ENCODE measurements at places on chromosomes 1 and 21.

- DNase-seq = no peak
Measured at GRCh38 chr1:74412244-74412643, 100.2 kb downstream of the LRRC53 start.

DNA sequence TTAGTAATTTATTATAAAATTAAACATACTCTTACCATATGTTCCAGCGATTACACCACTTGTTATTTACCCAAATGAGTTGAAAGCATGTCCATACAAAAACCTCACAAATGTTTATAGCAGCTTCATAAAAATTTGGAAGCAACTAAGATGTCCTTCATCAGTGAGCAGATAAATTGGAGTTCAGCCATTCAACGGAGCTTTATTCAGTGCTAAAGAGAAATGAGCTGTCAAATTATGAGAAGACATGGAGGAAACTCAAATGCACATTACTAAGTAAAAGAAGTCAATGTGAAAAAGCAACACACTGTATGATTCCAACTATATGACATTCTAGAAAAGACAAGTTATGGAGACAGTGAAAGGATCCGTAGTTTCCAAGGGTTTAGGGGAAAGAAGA is 606.7 kb upstream of the TMPRSS15 start:
- no peak for DNase-seq

- no peak for DNase-seq
Measured at GRCh38 chr21:46017695-46018094, 36.1 kb downstream of the COL6A1 start.

- no peak for DNase-seq
Measured at GRCh38 chr1:65719391-65719790, 73.3 kb upstream of the PDE4B start.

DNA sequence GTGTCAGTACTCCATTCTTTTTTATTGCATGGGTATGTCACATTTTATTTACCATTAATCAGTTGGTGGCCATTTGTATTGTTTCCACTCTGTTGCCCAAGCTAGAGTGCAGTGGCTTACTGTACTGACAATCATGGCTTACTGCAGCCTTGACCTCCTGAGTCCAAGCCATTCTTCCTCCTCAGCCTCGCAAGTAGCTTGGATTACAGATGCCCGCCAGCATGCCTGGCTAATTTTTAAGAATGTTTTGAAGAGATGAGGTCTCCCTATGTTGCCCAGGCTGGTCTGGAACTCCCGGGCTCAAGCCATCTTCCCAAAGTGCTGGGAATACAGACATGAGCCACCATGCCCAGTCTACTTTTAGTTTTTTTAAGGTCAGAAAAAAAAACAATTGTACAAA is 813 bp upstream of the SFT2D2 start:
- DNase-seq = no peak

DNA sequence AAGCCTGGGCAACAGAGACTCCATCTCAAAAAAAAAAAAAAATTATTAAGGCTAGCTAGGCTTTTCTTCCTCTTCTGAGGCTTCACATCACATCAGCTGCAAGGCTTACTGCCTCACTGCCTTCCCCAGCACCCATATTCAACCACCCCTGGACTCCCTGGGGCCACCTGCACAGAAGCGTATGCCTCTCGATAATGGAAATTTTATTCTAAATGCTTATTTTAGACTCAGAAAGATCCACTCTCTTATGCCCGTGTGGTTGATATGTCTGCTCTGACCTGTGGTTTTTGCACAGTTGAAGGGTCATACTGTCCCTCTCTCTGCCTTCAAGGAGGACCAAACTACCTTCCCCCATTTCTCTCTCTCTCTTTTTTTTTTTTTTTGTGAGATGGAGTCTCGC is 1.5 kb upstream of the FCRLA start:
- DNase-seq = no peak

GRCh38 chr1:93961906-93962305 is 52.7 kb upstream of the GCLM start:
- DNase-seq = no peak

DNA sequence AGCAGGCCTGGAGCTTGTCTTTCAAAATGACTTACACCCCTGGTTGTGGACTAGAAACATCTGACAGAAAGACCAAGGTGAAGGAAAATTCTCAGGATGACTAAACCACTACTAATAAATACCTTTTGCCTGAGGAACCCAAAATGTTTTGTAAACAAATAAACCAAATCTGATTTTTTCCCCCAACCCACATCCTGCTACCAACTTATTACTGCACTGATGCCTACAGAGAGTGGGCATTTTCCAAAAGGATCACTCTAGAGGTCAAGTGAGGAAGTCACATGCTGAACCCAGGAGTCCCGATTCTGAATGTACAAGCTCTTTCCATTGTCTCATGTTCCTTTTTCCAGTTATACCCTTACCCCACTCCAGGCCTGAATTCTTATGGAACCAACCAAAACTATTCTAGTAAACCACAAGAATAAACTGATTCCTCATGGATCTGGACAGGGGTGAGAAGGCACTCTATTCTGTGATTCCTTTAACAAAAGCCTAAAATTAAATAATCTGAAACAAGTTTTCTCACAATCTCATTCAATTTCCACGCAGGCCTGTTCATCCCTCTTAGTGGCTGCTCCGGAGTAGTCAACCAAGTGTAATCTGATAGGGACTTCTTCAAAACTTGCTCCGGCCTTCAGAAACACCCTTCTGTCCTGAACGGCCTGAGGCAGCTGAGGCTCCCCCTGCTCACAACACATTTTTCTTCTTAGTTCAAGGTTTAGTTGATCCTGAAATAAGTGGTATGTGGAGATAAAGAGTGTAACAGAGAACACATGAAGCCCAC is 1.4 kb downstream of the PI4KB start:
- DNase-seq = no peak

GRCh38 chr1:216847397-216848036 is 124.3 kb upstream of the ESRRG start:
- DNase-seq = no peak

GRCh38 chr21:38945545-38946245 is 140.0 kb downstream of the ETS2 start:
- DNase-seq = no peak

- DNase-seq = no peak
Measured at GRCh38 chr1:53410701-53411100, 48.5 kb upstream of the DMRTB1 start.

GRCh38 chr1:185871627-185872150 is 137.5 kb downstream of the HMCN1 start:
- DNase-seq = no peak

- DNase-seq = no peak
Measured at GRCh38 chr1:1602968-1603506, 3.1 kb upstream of the FNDC10 start.

DNA sequence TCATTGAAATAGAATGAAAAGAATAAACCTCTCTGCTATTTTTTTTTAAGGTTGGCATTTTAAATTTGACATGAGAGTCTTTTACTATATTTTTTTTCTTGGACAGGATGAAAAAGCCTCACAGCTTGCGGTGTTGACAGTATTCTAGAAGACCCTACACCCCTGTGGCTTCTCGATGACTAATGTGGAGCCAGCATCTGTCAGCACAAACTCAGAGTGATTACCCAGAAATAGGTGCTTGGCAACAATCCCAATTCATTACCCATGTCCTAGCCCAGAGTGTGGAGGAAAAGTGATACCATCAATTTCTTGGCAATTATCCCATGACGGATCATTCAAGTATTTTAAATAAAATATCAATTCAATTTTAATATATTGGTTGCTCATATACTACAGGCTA is 186.8 kb upstream of the MAP1LC3C start:
- no peak for DNase-seq

DNA sequence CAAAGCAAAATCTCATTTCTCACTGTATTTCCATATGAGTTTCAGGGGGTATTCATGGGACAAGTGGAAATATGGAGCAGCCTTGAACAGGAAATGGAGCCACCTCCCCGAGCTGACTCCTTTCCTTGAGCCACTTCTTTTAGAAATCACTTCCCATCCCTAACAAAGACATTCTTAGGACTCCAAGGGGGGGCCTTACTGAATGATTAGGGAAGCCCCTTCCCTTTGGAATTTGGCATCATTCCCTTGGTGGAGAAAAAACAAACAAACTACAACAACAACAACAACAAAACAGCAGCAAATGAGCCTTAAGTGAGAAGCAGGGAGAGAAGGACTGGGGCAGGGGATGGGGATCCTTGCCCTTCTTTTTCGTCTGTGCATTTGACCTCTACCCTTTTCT is 278.3 kb downstream of the ZNF648 start:
- no peak for DNase-seq

DNA sequence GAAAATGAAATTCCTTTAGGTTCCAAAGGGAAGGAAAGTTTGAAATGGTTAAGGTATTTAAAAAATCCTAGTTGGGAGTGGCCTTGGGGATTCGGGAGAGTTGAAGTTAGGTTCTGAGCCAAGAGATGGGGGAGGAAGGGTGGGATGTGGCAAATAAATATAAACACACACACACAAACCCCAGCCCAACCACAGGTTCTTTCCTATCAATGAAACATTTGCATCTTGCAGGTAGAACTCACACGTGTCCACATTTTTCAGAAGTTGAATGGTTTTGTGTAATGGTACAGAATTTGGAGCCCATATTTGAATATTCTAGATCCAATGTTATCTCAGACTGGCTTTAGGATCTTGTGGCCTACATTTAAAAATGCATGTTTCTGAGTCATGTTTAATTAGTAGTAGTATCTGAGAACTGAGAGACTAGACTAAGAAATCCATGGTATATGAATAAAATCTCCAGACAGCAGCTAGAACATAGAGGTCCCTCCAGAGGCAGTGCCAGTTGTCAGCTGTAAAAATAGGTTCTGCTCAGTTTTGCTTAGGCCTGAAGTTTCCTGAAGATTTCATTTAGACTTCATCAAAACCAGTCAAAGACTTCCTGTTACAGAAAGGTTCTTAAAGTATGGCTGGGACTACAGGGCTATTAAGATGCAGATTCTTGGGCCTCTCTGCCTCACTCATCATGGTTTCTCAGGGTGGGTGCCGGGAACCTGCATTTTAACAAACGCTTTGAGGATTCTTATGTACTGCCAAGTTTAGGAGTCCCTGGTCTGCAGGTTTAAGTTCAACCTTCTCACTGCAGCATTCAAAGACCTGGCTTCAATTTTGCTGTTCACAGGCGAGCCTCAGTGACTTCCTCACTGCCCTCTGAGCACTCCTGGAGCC is 21.3 kb downstream of the RUNX1 start:
- DNase-seq = no peak

- no peak for DNase-seq
Measured at GRCh38 chr1:10101929-10102328, 69.2 kb downstream of the UBE4B start.

- no peak for DNase-seq
Measured at GRCh38 chr1:160400223-160400645, at the start of gene VANGL2. VANGL2 (plus strand) TSS chr1:160400564; CDS start chr1:160415838, 15,274 bp downstream.

- no peak for DNase-seq
Measured at GRCh38 chr1:217088011-217088410, 364.8 kb upstream of the ESRRG start.

DNA sequence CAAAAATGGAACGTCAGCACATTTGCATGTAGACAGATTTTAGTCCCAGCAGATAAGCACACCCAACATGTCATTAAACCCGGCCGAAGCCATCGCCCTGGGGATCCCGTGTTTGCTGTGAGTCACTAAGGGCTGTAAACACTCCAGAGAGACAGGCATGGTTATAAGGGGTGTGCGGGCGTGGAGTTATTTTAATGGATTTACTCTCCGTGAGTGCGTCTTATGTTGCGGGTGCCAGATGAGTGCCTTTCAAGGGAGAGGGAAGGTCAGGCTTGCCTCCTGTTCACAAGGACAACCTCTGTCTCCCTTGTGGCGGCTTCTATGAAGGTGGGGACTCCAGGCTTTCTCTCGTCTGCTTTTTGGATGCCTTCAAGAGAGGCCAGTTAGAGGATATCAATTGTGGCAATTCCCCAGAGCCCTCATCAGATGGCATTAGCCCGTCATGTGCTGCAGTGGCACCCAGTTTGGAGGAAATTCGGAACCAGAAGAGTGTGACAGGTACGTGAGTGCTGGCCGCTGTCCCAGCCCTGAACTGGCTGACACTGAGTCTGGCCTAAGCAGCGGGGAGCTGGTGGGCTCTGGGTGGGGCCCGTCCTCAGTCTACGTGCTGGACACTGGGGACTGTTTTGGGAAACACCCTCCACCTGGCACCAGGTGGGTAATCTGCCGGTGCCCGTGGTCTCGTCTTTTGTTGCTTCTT is 223.8 kb upstream of the TMEM51 start:
- no peak for DNase-seq

GRCh38 chr1:215529111-215529510 is 38.0 kb upstream of the KCTD3 start:
- no peak for DNase-seq

GRCh38 chr21:35438643-35439404 is 389.7 kb upstream of the RUNX1 start:
- DNase-seq = no peak

DNA sequence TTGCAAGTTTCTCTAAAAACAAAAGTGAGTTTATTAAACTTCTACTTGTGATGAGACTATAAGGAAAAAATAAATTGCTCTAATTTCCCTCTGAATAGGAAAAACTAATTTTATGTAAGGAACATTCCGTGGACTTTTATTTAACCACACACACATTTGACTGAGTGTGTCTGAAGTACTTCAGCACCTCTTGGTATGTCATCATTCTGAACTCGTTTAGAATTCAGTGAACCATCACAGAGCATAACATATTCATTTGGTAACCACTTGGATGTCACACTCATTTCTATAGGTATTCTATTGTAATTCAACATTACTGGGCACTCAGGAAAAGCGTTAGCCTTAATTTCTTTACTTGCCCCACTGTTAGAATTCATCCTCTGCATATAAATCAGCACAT is 79.1 kb downstream of the RGS21 start:
- no peak for DNase-seq

GRCh38 chr1:62070384-62071011 is 124.2 kb upstream of the L1TD1 start:
- peak; percentile 10 for DNase-seq

GRCh38 chr1:176164014-176164678 is 42.9 kb downstream of the COP1 start:
- no peak for DNase-seq
